ENCODE measurements at places on chromosomes 7 and 10. TPM values are rescaled to one million over a fixed set of nuclear protein-coding genes. Genes with fewer than 3 reads are reported as not detected.
A peak's percentile ranks its signal among the peaks of the same experiment; 100 is the strongest.

DNA sequence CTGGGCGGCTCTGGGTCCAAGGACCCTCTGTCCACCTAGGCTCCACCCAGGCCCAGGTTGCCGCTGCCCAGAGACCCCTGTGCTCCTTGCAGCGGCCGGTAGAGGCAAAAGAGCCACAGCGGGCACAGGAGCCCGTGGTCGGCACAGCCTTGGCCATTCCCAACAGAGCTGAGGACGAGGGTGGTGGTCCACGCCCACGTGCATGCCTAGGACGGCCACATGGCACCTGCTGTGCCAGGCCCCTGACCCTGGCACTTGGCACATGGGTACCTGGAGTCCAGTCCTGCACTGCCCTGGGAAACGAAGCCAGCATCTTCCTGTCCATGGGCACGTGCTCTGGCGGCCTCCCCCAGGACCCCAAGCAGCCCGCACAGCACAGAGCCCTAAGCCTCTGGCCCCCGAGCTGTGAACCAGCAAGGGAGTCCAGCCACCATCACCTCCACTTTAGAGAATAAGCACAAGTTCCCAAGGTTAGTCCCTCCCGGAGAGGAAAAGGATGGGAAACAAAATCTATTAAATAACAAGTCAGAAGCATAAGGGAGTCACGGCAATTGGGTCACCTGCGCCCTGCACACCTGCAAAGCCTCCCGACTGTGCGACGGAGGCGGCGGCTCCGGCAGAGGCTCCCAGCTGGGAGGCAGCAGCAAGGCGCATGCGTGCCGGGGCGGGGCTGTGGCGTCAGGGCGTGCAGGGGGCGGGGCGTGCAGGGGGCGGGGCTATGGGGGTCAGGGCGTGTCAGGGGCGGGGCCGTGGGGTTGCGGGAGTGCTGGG, 59.1 kb downstream of the STK32C start:
- no peak for DNase-seq
- no peaks in the 10 kb centered on the region for H3K27me3 ChIP-seq
- no peaks in the 10 kb centered on the region for H3K4me1 ChIP-seq
- H3K27ac ChIP-seq = no peak overlapping the region

- no peaks in the 10 kb centered on the region for H3K4me1 ChIP-seq
- H3K4me3 ChIP-seq = no peak overlapping the region
- DNase-seq = no peak
Observed at GRCh38 chr10:67119651-67120050, 193.8 kb downstream of the LRRTM3 start.

DNA sequence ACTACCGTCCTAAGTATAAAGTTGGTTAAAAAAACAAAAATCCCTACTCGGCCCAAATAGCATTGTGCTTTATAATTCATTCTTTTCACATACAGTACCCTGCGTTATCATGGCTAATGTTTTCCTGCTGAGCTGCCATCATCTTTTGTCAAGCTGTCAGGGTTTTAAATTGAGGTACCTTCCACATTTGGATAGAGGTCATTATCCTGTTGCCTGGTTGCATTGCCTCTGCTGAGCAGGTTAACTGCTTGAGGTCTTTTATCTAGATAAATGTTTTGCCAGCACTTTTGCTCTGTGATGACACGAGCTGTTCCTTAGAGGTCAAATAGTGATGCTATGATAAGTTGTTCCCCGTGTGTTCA, 94.4 kb upstream of the FZD1 start:
- H3K27ac ChIP-seq = no peak overlapping the region
- no peak for DNase-seq
- peaks cover 12% of the 10 kb centered on the region for H3K4me1 ChIP-seq
- no peaks in the 10 kb centered on the region for H3K27me3 ChIP-seq
- no peak overlapping the region for H3K4me3 ChIP-seq

GRCh38 chr10:113720386-113720785, 31.1 kb upstream of the PLEKHS1 start:
- peaks cover 44% of the 10 kb centered on the region for H3K36me3 ChIP-seq
- no peak for DNase-seq
- no peaks in the 10 kb centered on the region for H3K4me1 ChIP-seq
- H3K4me3 ChIP-seq = no peak overlapping the region
- no peak overlapping the region for H3K27ac ChIP-seq

DNA sequence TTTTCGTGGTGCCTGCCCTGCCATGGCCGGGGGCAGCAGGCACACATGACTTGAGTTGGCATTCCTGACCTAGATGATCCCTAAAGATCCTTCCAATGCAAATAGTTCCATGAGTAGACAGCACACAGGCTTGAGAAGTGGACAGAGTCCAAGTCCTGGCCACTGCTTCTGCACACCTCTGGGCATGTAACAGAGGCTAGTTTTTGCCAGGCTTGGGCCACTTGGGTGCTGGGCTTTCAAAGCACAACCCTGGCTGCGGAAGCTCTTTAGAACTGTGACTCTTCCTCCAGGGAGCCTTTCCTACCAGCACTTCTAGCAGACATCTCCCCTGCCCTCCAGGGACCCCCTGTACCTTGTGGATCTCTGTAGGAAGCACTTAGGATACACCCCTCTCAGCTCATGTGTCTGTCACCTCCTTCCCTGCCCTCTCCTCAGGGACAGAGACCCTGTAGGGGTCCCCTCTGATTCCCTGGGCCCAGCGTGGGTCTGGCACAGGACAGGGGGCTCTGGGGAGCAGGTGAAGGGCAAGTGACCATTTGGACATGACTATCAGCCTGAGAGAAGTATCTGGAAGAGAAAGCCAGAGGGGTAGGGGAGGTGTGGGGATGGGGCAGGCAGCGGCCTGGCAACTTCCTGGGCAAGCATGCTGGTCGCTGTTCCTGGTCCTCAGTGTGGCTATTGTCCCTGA, 36.2 kb downstream of the ZCCHC24 start:
- H3K27ac ChIP-seq = no peak overlapping the region
- H3K4me1 ChIP-seq = peaks cover 52% of the 10 kb centered on the region
- no peak for DNase-seq
- H3K4me3 ChIP-seq = no peak overlapping the region

DNA sequence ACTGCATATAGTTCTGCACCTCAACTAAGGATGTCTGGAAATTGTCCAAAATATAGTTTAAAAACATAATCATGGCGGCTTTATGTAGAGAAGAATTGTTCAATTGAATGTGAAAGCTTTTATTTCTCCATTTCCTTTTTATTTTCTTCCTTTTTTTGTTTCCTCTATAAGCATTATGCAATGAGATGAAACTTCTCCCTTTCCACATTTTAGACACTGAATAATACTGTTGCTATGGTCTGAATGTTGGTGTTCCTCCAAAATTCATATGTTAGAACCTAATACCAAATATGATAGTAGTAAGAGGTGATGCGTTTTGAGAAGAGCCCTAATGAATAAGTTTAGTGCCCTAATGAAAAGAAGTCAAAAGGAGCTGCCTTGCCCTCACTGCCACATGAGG, 175.0 kb downstream of the RNLS start:
- no peaks in the 10 kb centered on the region for H3K27me3 ChIP-seq
- H3K36me3 ChIP-seq = no peaks in the 10 kb centered on the region
- no peak overlapping the region for H3K4me3 ChIP-seq
- H3K27ac ChIP-seq = no peak overlapping the region

DNA sequence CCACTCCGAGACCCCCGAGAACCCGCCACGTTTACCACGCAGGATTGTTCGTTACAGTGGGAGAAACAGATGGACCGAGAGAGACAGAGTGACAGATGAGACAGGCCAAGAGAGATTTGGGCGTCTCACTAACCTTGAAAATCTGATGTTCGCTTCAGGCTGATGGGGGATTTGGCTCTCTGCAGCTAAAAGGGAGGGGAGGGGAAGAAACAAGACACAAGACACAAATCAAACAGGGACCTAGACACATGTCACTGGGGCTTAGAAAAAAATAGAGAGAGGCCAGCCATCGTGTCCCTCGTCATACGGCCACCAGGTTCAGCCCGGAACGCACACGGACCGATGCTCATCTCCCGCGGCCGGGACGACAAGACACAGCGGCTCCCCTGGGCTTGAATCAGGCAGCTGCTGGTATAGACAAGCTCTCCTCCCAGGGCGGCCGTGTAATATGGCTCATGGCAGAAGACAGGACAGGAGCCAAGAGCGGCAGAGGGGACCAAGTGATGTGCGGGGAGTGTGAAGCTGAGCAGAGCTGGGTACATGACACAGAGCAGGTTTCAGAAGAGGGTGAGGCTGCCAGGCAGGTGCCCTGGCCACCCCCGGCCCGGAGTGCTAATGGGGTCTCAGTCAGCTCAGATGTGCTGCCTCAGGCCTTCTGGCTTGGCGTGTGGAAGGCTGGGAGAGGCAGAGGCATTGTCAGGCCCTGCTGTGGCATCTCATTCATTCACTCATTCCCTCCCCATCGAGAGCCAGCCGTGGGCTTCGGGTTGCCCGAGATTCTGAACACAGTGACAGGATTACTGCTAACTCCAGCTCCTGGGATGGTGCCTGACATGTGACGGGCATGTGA, 88.5 kb upstream of the GNA12 start:
- no peak for DNase-seq
- H3K4me1 ChIP-seq = peaks cover 10% of the 10 kb centered on the region
- no peak overlapping the region for H3K4me3 ChIP-seq
- no peak overlapping the region for H3K27ac ChIP-seq

DNA sequence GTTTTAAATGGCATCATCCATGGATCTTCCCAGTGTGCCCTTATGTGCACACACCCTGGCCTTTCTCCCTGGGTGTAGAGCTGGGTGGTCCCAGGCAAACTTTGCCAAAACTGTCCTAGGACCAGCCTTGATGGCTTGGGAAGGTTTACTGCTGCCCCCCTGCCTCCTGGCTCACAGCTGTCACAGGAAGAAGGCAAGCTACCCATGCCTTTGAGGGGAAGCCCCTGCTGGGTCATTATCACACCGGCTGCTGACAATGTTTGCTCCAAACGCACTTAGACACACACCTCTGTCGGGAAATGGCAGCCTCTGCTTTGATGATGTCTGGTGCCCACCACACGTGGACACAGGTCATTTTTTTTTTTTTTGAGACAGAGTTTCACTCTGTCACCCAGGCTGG, 25.2 kb upstream of the FIGNL1 start:
- H3K4me3 ChIP-seq = no peak overlapping the region
- no peak for DNase-seq
- H3K27ac ChIP-seq = no peak overlapping the region
- no peaks in the 10 kb centered on the region for H3K4me1 ChIP-seq

DNA sequence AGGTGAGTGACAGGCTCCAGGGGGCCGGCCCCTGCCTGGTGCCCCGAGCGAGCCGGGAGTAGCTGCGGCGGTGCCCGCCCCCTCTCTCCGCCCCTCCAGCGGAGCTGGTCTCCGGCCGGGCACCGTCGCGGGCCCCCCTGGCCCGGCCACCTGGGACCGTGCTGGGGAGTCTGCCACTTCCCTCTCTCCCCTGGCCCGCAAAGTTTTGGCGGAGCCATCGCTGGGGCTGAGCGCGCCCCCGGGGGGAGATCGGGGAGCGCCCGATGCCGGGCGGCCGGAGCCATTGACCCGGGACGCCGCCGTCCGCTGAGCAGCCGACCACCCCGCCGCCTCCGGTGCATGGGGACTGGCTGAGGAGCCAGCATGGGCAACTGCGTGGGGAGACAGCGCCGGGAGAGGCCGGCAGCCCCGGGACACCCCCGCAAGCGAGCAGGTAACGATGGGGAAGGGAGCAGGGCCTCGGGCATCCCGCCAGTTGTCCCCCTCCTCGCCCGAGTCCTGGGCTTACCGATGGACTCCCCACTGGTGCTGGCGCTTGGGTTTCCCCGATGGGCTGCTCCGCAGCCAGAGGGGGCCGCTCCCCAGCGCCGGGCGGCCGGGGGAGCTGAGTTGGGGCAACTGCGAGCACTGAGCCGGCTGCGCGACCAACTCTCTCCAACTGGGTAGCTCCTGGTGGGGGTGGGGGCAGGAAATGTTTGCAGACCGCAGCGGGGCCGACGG, at the start of gene UBTD1:
TSS of gene UBTD1 (plus strand) at position 84 of the 720 bp plus-strand sequence. CDS start at position 364, 280 bp downstream.
- H3K36me3 ChIP-seq = 0 out of 2 replicates have a peak, but pooled peaks cover 12% of the 10 kb centered on the region
- H3K27ac ChIP-seq = peak within 1 kb of the TSS; percentile 14
- peaks cover 9% of the 10 kb centered on the region for H3K4me1 ChIP-seq
- DNase-seq = no peak
- no peaks in the 10 kb centered on the region for H3K27me3 ChIP-seq

DNA sequence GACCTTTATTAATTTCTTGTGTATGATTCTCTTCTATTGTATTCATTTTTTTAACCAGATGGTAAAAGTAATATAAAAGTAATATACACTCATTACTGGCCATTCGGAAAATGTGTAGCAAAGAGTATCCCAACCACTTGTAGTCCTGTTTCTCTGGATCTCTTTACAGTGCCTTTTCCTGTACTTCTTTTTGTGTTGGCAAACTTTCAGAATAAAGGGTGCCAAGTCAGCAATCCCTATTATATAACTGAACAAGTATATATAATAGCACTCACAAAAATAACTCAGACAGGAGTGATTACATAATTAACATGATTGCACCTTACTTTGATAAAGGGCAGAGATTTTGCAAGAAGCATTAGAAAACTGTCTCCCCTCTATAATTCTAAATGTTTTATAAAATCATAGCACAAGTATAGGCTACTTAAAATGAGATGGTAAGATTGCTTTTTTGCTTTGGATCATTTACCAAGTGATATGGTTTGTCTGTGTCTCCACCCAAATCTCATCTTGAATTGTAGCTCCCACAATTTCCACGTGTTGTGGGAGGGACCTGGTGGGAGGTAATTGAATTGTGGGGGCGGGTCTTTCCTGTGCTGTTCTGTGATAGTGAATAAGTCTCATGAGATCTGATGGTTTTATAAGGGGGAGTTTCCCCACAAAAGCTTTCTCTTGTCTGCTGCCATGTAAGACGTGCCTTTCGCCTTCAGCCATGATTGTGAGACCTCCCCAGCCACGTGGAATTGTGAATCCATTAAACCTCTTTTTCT, 41.5 kb upstream of the EPC1 start:
- no peaks in the 10 kb centered on the region for H3K36me3 ChIP-seq
- H3K27me3 ChIP-seq = no peaks in the 10 kb centered on the region
- no peak overlapping the region for H3K27ac ChIP-seq
- no peak overlapping the region for H3K4me3 ChIP-seq
- no peaks in the 10 kb centered on the region for H3K4me1 ChIP-seq

GRCh38 chr10:32411797-32412498, 34.0 kb upstream of the CCDC7 start:
- peaks cover 9% of the 10 kb centered on the region for H3K4me1 ChIP-seq
- no peaks in the 10 kb centered on the region for H3K36me3 ChIP-seq
- no peaks in the 10 kb centered on the region for H3K27me3 ChIP-seq
- no peak overlapping the region for H3K27ac ChIP-seq
- H3K4me3 ChIP-seq = no peak overlapping the region
- DNase-seq = no peak

DNA sequence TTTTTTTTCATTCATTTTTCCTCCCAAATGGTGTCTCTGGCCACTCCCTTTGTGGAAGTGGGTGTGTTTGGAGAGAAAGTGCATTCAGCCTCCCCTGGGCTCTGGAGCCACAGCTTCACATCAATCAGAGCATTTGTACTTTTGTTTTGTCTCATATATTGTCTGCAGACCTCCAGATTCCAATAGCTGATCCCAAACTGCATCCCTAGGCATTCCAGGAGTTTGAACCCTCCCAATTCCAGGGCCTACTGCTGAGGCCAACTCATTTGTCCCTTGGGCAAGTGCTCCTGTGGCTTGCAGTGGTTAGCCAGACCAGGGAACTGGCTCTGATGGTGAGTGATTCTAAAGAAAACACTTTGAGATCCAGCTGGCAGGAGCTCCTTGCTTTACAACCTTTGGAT, 163.3 kb downstream of the IPMK start:
- H3K36me3 ChIP-seq = no peaks in the 10 kb centered on the region
- H3K27me3 ChIP-seq = no peaks in the 10 kb centered on the region
- no peak overlapping the region for H3K27ac ChIP-seq
- H3K4me3 ChIP-seq = no peak overlapping the region

LRIT1 gene
- not detected for total RNA-seq

SHH gene
- total RNA-seq = not detected

TUBB8 gene
- 0.28 TPM for total RNA-seq

AGAP6 gene
- 5.0 TPM for total RNA-seq

POLR2J2 gene
- total RNA-seq = 1.3 TPM

AKR1C4 gene
- total RNA-seq = not detected

LOXL4 gene
- total RNA-seq = 0.55 TPM

SPAG6 gene
- total RNA-seq = not detected

Data from SJSA1 (cell line).